Esophagus squamous epithelium (tissue), 5 donors: ENCODE measurements at places on chromosomes 5 and 9. TPM values are rescaled to one million over a fixed set of nuclear protein-coding genes. Genes with fewer than 3 reads are reported as not detected.

GRCh38 chr5:90424245-90424644 is 14.7 kb upstream of the CETN3 start:
- no peak for DNase-seq

DNA sequence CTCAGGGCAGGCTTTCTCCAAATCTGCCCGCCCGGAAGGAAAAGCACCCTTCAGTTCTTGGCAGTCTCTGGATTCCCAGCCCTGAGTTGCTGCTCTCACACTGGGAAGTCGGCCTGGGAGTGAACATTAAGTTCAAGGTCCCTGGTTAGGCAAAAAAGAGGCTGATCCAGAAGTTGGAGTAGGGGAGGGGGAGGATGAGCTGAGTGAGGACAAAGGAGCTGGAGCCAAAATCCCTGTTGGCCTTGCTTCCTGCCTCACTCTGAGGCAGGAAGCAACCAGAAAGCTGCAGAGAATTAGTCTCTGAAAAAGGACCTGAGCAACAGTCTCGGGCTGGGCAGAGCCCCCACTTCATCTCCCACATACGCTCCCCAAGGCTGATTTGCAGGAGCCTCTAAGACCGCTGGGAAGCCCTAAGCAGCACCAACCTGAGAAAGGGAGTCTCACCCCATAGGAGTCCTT is 15.0 kb upstream of the RPS14 start:
- no peak for DNase-seq

The MARCOL gene
- not detected for total RNA-seq

GRCh38 chr9:132401824-132402223 is 4.8 kb downstream of the TTF1 start:
- no peak for DNase-seq

- no peak for DNase-seq
Measured at GRCh38 chr5:29853711-29854220, 1339.7 kb upstream of the CDH6 start.

- DNase-seq: no peak
Measured at GRCh38 chr9:33106827-33107621, 30.6 kb upstream of the SMU1 start.

DNA sequence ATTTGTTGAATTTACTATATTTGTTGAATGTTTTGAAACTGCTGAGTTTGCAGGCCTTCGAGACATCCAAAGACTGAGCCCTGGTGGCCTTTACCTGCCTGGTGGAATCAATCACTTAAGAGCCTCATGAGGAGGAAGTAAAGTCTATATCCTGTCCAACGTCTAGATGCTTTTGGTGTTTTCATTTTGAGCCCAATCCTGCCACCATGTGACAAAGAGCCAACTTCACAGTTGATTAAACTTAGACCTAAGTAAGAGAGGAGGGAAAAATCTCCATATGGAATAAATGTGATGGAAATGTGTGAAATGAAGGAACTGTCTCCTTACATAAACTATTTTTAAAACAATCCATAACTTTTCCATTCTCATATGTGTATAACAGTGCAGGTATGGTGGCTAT is 220.1 kb downstream of the PRR16 start:
- no peak for DNase-seq

The NEUROG1 gene
- not detected for total RNA-seq

GRCh38 chr5:155786108-155786507 is 540.9 kb upstream of the SGCD start:
- DNase-seq: no peak
